ENCODE measurements at places on chromosomes 2 and 18.

- no peak for DNase-seq
Measured at GRCh38 chr2:224405841-224406370, 4.0 kb upstream of the FAM124B start.

DNA sequence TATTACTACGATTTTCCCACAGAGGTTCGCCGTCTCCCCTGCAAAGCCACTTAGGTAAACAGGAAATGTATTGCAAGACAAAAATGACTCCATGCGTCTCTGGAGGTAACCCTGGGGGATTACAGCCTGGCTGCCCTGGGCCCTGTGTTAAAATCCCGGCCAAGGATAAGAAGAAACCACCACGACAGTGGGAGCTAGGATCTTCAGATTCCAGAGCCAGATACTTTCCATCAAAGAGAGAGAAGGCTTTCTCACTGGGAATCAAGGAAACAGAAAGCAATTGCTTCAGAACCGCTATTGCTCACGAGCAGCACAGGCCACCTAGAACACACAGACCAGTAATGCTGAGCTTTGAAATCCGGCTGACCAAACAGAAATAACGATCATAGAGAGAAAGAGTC is 97.9 kb upstream of the ZNF516 start:
- DNase-seq = no peak

DNA sequence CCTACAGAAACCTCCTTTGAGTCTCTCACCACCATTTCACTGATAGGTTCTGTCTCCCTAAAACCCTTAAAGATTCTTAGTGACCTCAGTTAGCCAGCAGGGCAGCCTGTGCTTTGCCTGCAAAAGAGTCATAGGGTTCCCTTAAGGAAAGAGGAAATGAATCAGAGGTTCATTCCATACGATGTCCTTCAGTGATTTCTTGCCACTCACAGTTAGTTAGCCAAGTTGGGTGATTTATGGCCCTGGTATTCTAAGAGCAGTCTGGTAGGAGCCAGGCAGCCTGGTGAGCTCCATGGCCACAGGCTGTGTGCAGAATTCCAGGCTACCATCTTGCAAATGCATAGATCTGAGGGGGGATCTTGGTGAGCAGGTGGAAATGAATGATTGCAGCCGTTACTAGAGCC is 18.7 kb upstream of the CCBE1 start:
- DNase-seq = no peak

- DNase-seq = no peak
Measured at GRCh38 chr2:205352094-205352493, 330.2 kb upstream of the NRP2 start.

DNA sequence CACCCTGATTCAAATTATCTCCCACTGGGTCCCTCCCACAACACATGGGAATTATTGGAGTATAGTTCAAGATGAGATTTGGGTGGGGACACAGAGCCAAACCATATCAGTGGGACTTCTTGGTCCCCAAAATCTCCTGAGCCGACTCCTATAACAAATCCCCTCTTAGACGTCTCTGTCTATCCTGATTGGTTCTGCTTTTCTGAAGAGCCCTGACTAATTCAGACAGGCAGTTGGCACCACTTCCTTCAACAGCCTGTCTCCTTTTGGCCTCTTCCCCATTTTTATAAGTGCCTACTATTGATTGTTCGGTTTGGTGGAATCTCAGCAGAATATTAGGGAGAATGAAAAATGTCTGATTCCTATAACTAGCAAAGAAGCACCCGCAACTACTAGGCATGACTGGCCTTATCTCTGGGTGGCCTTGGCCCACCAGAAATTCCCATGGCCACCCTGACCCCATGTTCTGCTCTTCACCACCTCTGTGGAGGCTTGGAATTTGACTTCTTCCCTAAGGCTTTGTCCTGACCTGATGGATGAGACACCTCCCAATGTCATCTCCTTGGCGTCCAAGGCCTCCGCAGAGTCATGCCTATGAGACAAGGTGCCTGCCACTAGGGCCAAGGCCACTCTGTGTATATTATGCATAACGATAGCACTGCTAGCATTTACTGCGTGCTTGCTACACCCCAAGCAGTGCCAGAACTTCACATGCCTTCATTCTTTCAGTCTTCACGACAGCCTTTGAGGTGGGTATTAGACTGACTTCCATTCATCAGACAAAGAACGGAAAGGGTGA is 218.9 kb upstream of the COPS8 start:
- no peak for DNase-seq

GRCh38 chr18:21183670-21184069 is 58.4 kb upstream of the GREB1L start:
- no peak for DNase-seq

- DNase-seq = peak; percentile 23
Measured at GRCh38 chr2:197500503-197501131, 438 bp downstream of the HSPE1 start.

GRCh38 chr18:24015639-24016631 is 1.4 kb downstream of the TTC39C start:
- no peak for DNase-seq
